ENCODE measurements at places on chromosomes 12 and 14. TPM values are rescaled to one million over a fixed set of nuclear protein-coding genes. Genes with fewer than 3 reads are reported as not detected.

The LRRC10 gene
- total RNA-seq = not detected

The WNT1 gene
- not detected for total RNA-seq

The SERPINA12 gene
- total RNA-seq = not detected

The LGR5 gene
- 0.33 TPM for total RNA-seq

The DNAL1 gene
- 5.9 TPM for total RNA-seq

The ADGRD1 gene
- total RNA-seq = 16.3 TPM

The TSHR gene
- 1.7 TPM for total RNA-seq

The ANAPC5 gene
- total RNA-seq = 109 TPM

The GRIN2B gene
- 2.0 TPM for total RNA-seq

The CIROP gene
- total RNA-seq = not detected

The NELL2 gene
- 2.3 TPM for total RNA-seq

The ANHX gene
- not detected for total RNA-seq

The NFE2 gene
- 0.51 TPM for total RNA-seq

The NUP37 gene
- 16.1 TPM for total RNA-seq

The CLEC14A gene
- 101 TPM for total RNA-seq

The LRRIQ1 gene
- total RNA-seq = not detected

The OASL gene
- 4.1 TPM for total RNA-seq

The CLBA1 gene
- total RNA-seq = 4.4 TPM

The RNF31 gene
- 21.7 TPM for total RNA-seq

The SLC25A47 gene
- not detected for total RNA-seq

The IL22 gene
- not detected for total RNA-seq

The ZFHX2 gene
- 1.4 TPM for total RNA-seq

The ANKS1B gene
- total RNA-seq = 4.5 TPM

The DCN gene
- total RNA-seq = 610 TPM

The KRT79 gene
- 2.0 TPM for total RNA-seq

The BRF1 gene
- 20.9 TPM for total RNA-seq

The ART4 gene
- 0.88 TPM for total RNA-seq

The SDSL gene
- 3.3 TPM for total RNA-seq

All from subcutaneous adipose tissue (tissue), 4 donors.